CD4-positive, alpha-beta T cell treated with Interleukin-15 for 1 hour (primary cell): ENCODE measurements at places on chromosomes 3 and 15.

DNA sequence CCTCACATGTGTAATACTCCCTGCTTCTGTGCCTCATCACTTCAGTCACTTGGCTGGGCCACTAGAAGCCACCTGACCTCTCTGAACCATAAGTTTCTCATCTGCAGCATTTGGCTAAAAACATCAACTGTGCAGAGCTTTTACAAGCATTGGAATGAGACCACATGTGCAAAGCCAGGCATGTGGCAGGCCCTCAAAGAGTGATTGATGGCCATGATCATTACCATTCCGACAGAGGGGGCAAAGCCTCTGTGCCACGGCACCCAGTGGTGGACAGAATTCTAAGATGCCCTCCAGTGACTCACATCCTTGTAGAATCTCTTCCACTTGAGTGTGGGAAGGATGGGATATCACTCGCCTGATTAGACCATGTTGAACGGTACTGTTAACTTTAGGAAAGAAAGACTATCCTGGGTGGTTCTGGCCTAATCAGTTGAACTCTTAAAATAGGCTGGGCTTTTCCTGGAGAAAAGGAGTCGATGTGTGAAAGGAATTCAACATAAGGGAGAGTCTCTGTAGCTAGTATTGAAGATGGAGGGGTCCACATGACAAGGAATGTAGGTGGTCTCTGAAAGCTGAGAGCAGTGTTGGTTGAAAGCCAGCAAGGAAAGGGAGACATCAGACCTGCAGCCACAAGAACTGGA lies 13.5 kb downstream of the CDCP1 start:
- no peak for DNase-seq

GRCh38 chr3:143875546-143875945 lies 27.3 kb upstream of the SLC9A9 start:
- DNase-seq: no peak

GRCh38 chr3:164897342-164897741 lies 181.0 kb downstream of the SI start:
- no peak for DNase-seq

- DNase-seq: no peak
These were observed 2.4 kb downstream of the CCR2 start for GRCh38 chr3:46356276-46356675.

- no peak for DNase-seq
These were observed 4.2 kb upstream of the LRIG1 start for GRCh38 chr3:66504850-66505641.

- no peak for DNase-seq
These were observed 200.8 kb upstream of the STRIT1 start for GRCh38 chr3:155494332-155494731.

DNA sequence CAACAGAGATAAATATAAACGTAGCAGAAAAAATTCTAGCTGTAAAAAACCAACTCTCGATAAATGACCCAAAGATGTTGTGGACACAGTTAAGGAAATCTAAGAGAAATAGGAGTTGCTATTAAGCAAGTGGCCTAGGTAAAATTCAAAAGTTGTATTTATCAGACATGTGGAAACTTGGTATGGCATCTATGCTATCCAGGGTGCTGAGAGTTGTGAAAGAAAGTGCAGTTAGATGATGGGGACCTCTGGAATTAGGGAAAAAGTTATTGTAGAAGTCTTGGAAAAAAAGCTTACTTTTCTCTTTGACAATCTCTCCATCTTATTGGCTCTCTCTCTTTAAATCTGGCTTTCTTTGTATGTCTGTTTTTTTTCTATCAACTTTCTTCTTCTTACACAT lies 1090.9 kb downstream of the TBL1XR1 start:
- no peak for DNase-seq
